ENCODE measurements at places on chromosomes 6 and 20.
A peak's percentile ranks its signal among the peaks of the same experiment; 100 is the strongest.

DNA sequence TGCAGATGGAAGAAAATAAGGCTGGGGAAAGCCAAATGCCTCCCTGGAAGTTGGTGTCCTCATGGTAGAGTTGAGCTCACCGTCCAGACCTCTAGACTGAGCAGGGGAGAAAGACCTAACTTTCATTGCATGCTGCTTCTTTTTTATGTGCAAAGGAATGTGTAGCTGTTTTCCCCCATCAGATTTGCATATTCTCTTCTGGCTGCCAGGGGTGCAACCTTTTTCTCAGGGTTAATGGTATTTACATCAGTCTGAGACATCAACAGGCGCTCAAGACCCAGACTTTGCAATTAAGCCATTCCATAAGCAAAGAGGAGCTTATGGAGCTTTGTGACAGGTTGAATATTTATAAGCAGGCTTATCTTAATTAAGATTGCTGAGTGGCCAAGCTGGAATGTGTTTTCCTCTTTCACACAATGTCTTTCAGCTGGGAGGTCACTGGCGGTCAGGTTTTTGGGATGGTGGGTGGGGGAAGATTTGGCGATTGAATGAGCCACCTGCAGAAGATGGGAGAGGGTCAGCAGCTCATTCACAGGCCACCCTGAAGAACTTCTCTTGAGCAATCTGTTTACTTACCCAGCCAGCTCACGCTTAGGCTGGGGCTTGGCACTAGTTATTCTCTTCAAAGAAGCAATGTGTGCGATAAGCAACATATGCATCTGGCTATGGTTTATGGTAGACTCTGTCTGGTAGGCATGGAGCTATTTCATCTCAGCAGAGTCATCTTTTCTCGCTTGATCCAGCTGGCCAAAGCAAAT, 88.6 kb downstream of the SCP2D1 start:
- DNase-seq, result no peak

DNA sequence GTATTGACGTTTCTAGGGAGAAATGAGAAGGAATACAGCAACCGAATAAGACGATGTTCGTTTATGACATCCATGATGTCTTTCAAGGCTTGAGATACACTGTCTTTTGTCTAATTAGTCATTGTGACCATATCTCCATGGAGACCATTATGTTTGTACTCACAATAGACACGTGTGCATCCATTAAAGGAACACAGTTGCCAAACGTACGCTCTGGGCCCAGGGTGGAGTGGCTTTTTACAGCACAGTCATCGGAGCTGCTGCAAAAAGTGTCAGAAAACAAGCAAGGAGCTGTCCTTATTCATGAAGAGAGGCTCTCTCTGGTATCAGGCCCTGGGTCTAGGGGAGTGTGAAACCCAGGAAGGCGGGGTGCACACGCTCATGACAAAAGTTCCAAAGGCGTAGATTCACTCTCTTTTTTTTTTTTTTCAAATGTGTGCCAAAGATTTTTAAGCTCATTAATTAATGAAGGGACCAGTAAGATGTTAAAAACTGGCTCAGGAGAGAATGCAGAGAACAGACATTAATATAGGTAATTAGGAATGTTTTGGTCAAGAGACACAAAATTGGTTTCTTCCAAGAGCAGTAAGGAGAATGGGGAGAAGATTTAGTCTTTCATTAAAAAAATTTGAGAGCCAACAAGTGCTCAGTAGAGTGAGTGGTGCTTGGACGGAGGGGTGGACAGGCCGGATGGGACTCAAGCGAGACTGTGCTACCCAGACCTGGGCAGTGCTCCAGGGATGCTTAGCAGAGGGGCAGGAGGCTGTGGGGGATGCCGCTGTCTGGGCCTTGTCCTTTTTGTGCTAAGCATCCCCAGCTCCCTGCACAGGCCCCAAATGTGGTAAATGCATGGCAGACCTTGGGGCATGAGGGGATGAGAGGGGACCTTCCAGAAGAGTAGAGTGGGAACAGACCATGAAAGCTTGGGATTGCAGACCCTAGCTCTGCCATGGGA, 34.9 kb upstream of the GTSF1L start:
- DNase-seq, result no peak

- DNase-seq, result no peak
Measured at GRCh38 chr6:35209081-35209480, 4.7 kb upstream of the SCUBE3 start.

- DNase-seq, result peak; percentile 20
Measured at GRCh38 chr6:165439928-165440554, 130.6 kb upstream of the C6orf118 start.

DNA sequence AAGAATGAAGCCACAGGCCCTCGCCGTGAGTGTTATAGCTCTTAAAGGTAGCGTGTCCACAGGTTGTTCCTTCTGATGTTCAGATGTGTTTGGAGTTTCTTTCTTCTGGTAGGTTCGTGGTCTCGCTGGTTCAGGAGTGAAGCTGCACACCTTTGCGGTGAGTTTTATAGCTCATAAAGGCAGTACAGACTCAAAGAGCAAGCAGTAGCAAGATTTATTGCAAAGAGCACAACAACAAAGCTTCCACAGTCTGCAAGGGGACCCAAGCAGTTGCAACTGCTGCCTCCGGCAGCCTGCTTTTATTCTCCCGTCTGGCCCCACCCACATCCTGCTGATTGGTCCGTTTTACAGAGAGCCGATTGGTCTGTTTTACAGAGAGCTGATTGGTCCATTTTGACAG, 5.2 kb downstream of the HIVEP1 start:
- no peak for DNase-seq

GRCh38 chr20:3749689-3750531, 17.4 kb downstream of the HSPA12B start:
- DNase-seq, result peak; percentile 46

- DNase-seq, result no peak
Measured at GRCh38 chr20:17503301-17504065, 27.7 kb downstream of the BFSP1 start.

DNA sequence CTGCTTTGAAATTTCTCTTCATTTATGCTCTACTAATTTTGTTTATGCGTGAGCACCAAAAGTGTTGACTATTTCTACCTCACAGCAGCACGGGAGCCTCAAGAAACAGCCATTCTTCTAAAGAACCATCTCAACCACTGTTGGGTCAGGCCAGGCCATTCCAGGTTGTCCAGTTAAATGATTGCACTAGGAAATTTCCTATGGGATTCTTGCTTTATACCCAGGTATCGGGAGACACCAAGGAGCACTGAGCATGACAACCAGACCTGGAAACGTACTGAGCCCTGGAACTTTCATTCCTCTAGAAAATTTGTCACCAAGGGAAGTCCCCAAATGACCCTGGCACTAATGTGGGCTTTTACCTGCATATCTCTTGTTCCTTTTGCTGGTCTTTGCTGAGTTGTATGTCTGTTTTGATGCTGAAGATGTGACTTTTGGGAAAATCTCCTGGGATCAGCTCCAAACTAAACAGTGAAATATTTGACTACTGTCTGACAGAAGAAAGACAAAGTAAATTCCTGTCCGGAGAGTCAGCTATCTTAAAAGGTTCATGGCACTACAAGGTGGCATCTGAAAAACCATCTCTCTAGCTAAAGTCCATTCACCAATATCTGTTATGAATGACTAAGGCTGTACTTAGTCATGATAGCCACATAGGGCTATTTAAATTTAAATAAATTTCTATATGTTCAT, 70.5 kb downstream of the SNAP25 start:
- DNase-seq, result no peak

GRCh38 chr20:16178546-16179135, 394.6 kb downstream of the KIF16B start:
- no peak for DNase-seq

- DNase-seq, result no peak
Measured at GRCh38 chr20:47991875-47992488, 206.7 kb upstream of the SULF2 start.

GRCh38 chr6:66948106-66948505, 1241.1 kb upstream of the EYS start:
- no peak for DNase-seq

DNA sequence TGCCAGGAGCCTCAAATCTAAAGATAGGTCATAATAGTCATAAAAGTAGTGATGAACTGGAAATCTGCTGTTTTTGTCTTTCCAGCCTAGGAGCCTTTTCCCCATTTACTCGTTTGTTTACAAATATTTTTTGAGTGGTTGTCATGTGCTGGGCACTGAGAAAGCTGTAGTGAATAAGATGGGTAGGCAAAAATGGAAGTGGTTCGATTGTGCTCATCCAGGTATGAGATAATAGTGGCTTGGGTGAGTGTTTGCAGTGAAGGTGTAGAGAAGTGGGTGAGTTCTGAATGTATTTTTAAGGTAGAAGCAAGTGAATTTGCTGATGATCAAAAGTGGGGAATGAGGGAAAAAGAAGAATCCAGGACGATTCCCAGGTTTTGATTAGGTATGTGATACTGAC, 53.0 kb downstream of the CARMIL1 start:
- DNase-seq, result no peak

DNA sequence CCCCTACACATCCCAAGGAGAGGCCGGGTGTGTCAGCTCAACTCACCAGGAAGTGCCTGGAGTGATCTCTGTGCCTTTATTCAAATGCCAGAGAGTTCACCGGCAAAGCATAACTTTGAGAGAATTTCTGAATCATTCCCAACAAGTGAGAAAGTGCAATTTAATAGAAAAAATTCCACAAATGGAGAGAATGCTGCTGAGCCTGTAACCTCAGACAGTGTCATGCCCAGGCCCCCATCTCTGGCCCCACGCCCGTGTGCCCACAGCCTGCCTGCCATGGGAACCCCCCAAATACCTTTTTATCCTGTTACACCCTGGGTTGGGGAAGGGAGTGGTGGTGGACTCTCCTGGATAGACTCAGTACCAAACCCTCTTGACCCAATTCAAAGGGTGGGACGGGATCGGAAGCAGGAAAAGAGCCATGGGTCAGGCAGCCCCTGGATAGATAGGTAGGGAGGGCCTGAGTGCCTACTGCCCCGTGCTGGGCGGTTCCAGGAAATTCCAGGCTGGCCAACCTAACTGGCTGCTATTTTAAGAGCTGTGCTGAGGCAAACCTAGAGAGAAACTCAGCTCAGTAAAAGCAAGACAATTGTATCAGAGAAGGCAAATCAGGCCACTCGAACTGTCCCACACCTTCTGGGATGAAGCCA, 179.0 kb upstream of the FOXA2 start:
- no peak for DNase-seq

- DNase-seq, result peak; percentile 62
Measured at GRCh38 chr20:34708621-34709043, 4.5 kb downstream of the TP53INP2 start.

DNA sequence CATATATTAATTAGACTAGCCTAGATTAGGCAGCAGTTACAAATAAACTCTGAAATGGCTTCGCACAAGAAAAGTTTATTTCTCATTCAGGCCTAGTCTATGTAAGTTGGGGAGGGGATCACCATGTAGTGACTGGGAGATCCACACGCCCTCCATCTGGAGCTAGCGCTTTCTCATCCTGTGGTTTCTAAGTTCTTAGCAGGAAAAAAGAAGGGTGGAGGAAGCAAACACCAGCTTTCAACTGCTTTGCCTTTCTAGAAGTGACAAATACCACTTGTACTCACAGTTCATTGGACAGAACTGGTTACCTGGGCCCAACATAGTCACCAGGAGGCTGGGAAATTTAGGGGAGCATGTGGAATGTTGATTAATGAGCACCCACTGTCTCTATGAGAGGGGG, 46.6 kb downstream of the NDUFAF5 start:
- no peak for DNase-seq

Measured in activated CD4-positive, alpha-beta T cell treated with anti-CD3 and anti-CD28 coated beads, Interleukin-2, amount 50 U/mL, for 16 hours (primary cell).